Astrocyte of the cerebellum (primary cell): ENCODE measurements at places on chromosomes 7 and 10.

DNA sequence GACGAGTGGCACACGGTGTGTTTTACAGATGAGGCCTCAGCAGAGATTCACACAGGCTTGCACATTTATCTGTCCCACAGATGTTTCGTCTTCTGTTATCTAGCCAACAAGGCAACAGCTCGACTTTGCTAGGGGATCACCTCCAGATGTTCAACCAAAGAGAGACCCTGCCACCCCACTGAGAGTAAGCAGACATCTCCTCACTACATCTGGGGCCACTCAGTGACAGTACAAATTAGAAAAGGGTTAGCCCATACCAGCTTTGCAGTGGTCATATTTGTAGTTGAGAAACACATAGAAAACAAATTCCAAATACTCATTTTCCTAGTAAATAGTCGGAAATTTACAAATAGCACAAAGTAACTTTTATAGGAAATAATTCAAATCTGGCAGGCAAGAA, 164.2 kb downstream of the HDAC9 start:
- no peak for DNase-seq

- no peak for DNase-seq
Observed at GRCh38 chr10:79185067-79185774, 116.5 kb downstream of the ZMIZ1 start.

DNA sequence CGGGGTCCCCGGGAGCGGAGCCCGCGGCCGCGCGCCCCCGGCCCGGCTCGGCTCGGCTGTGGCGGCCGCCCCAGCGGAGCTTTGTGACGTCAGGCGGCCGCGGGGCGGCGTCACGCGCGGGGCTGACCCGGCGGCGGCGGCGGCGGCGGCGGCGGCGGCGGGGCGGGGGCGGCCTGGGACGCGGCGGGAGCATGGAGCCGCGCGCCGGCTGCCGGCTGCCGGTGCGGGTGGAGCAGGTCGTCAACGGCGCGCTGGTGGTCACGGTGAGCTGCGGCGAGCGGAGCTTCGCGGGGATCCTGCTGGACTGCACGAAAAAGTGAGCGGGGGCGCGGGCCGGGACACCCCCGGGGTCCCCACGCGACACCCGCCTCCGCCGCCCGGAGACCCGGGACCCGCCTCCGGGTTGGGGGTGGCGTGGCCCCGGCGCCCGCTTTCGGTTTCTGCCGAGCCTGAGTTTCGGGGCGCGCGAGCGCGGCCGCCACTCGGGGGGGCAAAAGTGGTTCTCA, at the start of gene PWWP2B:
TSS of gene PWWP2B (plus strand) at position 165 of the 506 bp plus-strand sequence. CDS start at position 192, 27 bp downstream.
- no peak for DNase-seq

- no peak for DNase-seq
Observed at GRCh38 chr7:50812841-50813475, 30.3 kb upstream of the GRB10 start.

GRCh38 chr7:106057962-106058927, 53.9 kb downstream of the SYPL1 start:
- no peak for DNase-seq

- DNase-seq: peak; percentile 27
Observed at GRCh38 chr7:25122373-25122772, 2.7 kb downstream of the CYCS start.

DNA sequence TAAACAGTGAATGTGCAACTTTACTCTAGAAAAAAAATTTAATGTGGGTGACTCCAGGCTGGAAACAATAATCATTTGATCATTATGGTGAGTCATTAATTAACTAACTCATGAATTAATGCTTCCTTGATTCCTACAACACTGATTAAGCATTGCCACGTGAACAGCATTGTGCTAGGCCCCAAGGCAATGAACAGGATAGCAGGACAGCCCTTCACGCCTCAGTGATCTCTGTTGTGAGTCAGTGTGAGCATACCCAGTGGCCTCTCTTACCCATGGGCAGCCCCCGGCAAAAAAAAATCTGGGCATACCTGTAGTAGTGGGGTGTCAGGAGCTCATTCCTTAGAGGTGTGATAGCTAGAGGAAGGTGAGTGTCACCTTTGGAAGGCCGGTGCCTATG, 76.0 kb downstream of the DENND2A start:
- no peak for DNase-seq

DNA sequence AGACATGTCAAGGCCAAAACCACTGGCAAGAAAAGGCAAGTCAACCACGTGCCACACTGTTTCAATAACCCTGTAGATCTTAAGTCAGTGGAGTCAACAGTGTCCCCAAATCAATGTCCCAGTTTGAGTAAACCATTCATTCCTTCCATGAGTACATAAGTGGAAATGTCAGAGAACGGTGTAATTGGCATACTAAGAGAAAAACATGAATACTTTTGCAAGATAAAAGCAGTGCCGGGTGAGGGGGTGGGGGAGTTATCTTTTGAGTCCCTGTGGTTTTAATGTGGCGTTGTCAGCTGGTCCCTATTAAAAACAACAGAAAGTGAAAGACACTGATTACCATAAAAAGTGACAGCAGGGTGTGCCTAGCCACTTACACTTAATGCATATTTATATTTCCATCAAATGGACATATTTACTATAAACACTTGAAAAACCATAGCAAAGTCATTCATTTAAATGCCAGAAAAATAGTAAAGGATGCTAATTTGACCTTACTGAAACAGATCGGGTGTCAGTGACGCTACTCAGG, 37.8 kb downstream of the RSU1 start:
- no peak for DNase-seq

- no peak for DNase-seq
Observed at GRCh38 chr10:24152270-24152669, 56.7 kb upstream of the KIAA1217 start.

- no peak for DNase-seq
Observed at GRCh38 chr10:62559481-62560200, 185.5 kb downstream of the ZNF365 start.

GRCh38 chr7:116672596-116673456, 830 bp downstream of the MET start:
- DNase-seq: no peak

DNA sequence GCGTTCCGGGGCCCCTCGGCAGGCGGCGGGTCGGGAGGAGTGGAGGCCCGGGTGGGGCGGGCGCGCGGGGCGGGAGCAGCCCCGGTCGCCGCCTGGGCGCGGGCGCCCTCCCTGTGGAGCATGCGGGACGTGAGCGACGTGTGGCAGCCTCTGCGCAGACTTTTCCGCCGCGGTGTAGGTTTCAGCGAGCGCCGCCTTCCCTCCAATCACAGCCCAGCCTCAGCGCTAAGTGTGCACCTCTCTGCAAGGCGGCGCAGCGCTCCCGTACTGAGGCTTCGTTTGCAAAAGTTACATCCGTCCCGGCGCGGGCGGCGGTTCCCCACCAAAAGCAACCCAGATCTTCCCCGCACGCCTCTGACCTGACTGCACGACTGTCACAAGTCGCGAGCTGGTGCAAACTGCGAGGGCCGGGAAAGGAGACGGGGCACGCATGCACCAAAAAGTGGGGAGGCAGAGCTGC, 1.2 kb upstream of the PFKFB3 start:
- no peak for DNase-seq

- no peak for DNase-seq
Observed at GRCh38 chr7:95056107-95056739, 148.8 kb downstream of the PPP1R9A start.

DNA sequence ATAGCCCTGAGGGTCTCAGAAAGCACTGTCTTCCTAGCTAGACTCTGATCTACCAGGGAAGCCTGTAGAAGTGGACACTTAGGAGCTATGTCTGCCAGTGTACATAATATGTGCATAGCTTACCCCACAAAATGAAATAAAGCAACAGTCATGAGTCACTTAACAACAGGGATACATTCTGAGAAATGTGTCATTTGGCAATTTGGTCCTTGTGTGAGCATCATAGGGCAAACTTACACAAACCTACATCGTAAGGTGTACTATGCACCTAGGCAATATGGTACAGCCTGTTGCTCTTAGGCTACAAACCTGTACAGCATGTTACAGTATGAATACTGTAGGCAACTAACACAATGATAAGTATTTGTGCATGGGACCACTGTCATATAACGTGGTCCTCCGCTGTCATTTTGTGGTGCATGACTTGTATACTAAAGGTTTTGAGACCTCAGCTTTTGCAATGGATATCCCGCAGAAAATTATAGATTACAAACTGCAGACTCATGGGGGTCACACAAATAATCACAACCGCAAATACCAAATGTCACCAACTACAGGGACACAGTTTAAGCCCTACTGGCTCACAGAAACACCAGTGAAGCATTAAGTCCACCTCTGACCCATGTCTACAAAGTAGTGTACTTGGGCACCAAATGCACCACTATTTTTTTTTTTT, 1.7 kb downstream of the URGCP start:
- DNase-seq: no peak

DNA sequence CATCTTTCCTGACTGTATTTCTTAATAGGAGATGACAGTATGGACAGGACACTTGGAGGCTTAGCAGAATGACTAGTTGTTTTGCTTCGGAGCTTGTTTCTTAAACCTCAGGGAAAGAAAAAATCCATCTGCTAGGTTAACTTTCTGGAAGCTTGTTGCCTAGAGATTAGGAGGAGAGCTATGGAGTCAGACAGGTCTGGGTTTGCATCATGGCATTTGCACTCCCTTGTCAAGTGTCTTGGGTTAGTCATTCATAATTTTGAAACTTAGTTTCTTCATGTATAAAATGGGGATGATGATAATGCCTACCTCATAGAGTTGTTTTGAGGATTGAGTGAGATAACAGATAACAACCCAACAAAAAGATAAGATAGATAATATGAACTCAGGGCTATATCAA, 231.5 kb downstream of the STK31 start:
- no peak for DNase-seq

- no peak for DNase-seq
Observed at GRCh38 chr10:30675791-30676718, 46.5 kb upstream of the LYZL2 start.

DNA sequence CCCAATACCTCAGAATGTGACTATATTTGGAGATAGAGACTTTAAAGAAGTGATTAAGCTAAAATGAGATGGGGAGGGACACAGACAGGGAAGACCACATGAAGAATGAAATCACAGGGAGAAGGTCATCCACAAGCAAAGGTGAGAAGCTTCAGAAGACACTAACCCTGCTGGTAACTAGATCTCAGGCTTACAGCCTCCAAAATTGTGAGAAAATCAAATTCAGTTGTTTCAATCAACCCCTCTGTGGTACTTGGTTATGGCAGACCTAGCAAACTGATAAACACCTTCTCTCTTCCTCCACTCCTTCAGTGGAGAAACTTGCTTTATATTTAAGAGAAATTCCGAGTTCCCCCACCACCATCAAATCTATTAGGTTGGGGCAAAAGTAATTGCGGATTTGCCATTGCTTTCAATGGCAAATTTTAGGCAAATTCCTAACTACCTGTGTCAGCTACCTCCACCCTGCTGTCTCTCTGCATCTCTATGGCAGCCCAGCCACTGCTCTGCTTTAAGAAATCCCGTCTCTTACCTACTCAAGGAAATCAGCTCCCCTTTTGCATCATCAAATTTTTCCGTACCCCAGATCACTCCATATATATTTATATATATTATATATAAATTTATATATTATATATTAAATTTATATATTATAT, 38.2 kb downstream of the SEMA3E start:
- DNase-seq: no peak

DNA sequence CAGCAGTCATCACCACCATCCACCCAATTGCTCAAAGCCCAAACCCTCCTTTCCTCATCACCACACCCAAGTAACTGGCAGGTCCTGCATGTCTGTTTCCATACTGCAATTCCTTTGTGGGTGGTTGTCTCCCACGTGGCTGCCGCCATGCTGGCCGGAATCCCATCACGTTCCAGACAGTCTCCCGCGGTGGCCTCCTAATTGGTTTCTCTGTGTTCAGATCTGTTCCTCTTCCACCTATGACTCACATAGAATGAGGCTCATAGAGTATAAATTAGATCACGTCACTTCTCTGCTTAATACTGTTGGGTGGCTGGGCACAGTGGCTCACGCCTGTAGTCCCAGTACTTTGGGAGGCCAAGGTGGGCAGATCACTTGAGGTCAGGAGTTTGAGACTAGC, 813.0 kb downstream of the TYW1 start:
- DNase-seq: no peak

DNA sequence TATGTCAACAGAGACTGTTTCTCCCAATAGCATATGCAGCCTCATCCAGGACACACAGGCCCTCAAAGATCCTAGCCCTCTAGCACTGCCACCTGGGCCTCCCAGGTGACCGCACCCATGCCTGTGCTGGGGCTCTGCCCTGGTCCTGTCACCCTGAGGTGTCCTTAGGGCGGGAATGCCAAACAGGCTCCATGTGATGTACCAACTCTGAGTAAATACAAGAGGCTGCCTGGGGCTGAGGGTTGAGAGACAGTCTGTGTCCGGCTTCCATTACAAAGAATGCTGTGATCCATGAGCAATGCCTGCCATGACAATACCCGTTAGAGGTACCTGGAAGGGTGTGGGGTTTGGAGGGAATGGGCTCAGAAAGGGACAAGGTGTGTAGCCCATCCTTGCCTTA, 83.0 kb upstream of the KAT6B start:
- no peak for DNase-seq

DNA sequence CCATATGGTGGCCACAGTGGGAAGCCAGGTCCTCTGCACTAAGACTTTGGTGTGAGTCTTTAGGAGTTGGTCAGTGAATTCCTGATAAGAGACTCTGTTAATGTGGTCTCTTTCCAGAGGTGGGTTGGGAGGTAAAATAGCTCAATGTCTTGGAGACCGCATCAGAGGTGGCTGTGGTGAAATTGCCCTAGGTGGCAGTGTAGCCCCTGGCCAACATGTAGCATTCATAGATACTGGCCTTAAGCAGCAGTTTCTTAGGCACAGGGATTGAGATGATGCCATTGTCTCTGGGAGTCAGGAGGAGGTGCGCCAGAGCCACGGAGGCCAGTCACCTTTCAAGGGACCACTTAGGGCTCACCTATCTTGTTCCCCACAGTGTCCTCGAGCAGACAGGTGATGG, 202.8 kb downstream of the CREB5 start:
- DNase-seq: no peak

DNA sequence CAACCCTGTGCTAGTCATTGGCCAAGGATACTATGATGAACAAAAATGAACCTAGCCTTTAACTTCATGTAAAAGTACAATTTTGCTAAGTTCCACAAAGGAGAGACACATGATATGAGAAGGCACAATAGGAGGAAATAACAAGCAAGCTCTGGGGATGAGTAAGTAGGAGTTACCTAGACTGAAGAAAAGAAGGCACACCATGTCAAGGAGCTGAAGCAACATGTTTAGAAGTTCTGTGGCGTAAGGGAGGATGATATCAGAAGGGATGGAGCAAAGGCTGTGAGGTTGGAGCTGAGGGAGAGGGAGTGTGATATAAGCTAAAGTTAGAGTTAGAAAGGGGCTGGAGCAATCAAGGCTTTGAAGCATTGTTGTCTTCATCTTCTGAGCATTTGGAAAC, 25.6 kb downstream of the KIFBP start:
- DNase-seq: no peak

DNA sequence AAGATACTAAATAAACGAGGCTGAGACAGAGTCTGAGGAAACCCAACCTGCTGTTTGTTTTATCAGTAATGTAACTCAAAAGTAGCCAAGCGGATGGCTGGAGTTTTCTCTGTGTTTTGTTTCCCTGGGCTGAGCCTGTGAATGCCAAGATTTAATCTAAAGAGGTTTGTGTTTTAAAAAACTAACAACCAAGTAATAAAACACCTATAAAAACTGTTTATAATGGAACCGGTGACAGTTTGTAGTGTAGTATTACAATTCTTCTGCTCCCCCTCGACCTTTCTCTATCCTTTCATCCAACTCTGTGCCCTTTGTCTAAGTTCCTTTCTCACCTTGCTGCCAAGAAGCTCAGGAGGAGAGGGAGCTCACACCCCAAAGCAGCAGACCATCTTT, 2.6 kb upstream of the KAT6B start:
- no peak for DNase-seq

GRCh38 chr10:35843524-35844181, 201.6 kb upstream of the FZD8 start:
- no peak for DNase-seq

GRCh38 chr7:138750901-138751464, 46.8 kb upstream of the TMEM213 start:
- no peak for DNase-seq
